ENCODE measurements at places on chromosomes 1 and 21. TPM values are rescaled to one million over a fixed set of nuclear protein-coding genes. Genes with fewer than 3 reads are reported as not detected.

SMPDL3B gene
- total RNA-seq, result not detected

GRCh38 chr1:212107481-212107880 is 71.9 kb downstream of the DTL start:
- no peak for DNase-seq

GRCh38 chr1:85607126-85607920 is 26.8 kb downstream of the CCN1 start:
- DNase-seq, result no peak

GRCh38 chr1:170164103-170164763 is 18.5 kb downstream of the NTMT2 start:
- no peak for DNase-seq

LCE2A gene
- not detected for total RNA-seq

DNA sequence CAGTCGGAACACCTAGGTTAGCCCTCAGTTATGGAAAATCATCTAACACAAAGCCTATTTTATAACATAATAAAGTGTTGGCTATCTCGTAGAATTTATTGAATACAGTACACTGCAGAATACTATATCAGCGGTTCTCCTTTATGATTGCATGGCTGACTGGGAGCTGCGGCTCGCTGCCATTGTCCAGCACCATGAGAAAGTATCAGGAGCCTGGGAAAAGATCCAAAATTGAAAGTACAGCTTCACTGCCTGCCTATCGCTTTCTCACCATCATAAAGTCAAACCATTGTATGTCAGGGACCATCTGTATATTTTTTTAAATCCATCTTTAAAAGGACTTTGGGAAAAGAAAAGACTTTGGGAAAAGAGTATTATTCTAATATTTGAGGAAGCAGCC is 111.9 kb upstream of the RAVER2 start:
- no peak for DNase-seq

MRPL24 gene
- 49.7 TPM for total RNA-seq

OXCT2 gene
- total RNA-seq, result not detected

DNA sequence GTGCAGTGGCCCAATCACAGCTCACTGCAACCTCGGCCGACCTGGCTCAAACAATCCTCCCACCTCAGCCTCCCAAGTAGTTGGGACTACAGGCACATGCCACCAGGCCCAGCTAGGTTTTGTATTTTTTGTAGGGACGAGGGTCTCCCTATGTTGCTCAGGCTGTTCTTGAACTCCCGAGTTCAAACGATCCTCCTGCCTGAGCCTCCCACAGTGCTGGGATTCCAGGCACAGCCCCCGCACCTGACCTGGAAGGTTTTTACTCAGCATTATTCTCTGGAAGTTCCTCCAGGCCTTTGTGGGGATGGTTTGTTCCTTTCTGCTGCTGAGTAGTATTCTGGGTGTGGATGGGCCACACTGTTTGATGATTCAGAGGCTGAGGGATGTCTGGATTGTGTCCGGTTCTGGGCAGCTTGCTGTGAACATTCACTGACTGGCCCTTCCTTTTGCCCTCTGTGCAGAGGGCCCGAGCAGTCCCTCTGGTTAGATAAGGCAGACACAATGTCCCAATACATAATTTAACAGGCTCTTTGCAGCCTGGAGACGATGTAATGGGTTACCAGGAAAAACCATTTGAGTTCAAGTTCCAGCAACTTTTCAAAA is 6.0 kb upstream of the TRAPPC10 start:
- DNase-seq, result no peak

ADAM30 gene
- total RNA-seq, result not detected

DNA sequence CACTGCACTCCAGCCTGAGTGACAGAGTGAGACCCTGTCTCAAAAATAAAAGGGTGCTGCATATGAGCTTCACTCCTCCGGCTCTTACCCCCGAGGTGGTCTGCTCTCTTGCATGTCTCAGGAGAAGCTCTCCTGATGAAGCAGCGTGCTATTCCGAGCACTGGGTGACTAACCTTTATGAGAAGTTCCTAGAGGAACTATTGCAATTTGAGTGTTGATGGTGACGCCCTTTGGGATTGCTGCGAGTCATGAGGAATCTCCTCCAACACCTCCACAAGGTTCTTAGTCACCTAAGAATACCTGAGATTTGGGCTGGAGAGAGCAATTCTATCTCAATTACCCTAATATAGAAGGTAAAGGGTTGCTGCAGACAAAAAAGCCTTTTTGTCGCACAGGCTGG is 40.8 kb upstream of the TINAGL1 start:
- DNase-seq, result no peak

GRCh38 chr1:6000444-6001288 is 8.4 kb upstream of the NPHP4 start:
- no peak for DNase-seq

RHD gene
- total RNA-seq, result not detected

DNA sequence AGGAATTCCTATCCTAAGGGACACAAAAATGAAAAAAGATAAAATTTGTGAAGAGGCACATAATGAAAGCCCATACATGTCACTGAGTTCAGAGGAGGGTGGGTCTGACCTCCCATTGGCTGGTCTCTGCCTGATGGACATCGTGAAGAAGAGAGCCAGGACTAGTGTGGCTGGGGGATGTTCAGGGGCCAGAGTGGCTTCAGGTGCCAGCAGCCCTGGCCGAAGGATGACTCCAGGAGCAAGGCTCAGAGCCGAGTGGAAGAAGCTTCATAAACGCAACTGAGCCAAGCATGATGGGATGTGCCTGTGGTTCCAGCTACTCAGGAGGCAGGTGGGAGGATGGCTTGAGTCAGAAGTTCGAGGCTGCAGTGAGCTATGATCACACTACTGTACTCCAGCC is 56.9 kb upstream of the ATP5PO start:
- no peak for DNase-seq

GRCh38 chr1:98709906-98710305 is 48.4 kb downstream of the SNX7 start:
- no peak for DNase-seq

GRCh38 chr1:236275586-236275985 is 6.2 kb downstream of the ERO1B start:
- no peak for DNase-seq

TMEM9 gene
- 23.7 TPM for total RNA-seq

DNA sequence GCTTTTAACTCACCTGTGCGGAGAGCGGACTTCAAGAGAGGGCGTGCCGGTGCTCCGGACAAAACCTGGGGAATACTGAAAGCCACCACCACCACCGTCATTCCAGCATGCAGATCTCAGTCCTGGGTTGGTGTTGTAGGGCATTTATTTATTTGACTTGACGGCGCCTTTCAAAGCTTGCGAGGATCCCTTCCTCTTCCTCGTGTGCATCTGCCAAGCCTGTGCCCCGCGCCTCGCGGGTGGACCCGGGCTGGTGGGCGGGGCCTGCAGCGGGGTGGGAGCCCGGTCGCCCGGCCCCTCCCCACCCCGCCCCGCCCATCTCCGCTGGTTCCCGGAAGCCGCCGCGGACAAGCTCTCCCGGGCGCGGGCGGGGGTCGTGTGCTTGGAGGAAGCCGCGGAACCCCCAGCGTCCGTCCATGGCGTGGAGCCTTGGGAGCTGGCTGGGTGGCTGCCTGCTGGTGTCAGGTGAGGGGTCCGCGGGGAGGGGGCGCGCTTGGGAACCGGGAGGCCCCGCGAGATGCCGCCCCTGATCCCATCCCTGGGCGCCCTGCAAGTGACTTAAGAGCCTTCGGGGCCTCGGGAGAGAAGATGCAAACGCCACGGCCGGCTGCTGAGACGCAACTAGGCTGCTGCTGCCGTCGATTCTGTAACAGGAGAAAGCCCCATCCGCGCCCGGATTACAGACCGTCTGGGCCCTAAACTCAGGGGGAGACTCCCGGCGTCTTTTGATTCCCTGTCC is at the start of gene IL10RB:
TSS of gene IL10RB (plus strand) at position 318 of the 739 bp plus-strand sequence. CDS start at position 417, 99 bp downstream.
- peak; percentile 71 for DNase-seq

DNA sequence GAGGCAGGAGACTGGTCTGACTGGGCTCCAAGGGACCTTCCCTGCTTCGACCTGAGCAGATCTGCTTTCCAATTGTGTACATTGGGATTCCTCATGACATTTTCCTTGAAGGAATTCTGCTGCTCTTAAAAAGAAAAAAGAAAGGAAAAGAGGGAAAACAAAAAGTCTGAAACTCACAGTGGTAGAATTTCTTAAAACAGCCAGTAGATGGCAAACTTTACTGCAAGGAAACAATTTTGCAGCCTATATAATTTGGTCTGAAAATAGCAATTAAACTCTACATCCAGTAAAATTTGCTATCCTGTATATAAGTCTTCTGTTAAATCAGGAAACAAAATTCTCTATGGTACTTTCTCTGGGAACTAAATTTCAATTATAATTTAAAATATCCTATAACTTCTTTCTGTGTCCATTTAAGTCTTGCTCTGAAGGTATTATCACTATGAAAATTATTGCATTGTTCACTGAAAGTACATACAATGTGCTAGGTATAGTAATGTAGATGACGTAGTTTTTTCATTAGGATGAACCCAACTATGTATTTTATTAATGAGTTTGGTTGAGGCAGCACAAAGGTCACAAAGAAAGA is 59.8 kb downstream of the CRB1 start:
- no peak for DNase-seq

GRCh38 chr1:21175670-21176581 is 771 bp downstream of the EIF4G3 start:
- peak; percentile 47 for DNase-seq

AK5 gene
- total RNA-seq, result 35.9 TPM

GRCh38 chr21:31804008-31804394 is 68.8 kb upstream of the HUNK start:
- no peak for DNase-seq

ASCL5 gene
- total RNA-seq, result 0.27 TPM

- peak; percentile 67 for DNase-seq
Observed at GRCh38 chr1:32773018-32773763, 44.0 kb downstream of the YARS1 start.

GRCh38 chr1:206770531-206771337 is at the start of gene IL19:
IL19 (plus strand) TSS chr1:206770773; CDS start chr1:206836663, 65,890 bp downstream.
- no peak for DNase-seq

KCNA2 gene
- 0.23 TPM for total RNA-seq
